ENCODE measurements at places on chromosomes 16 and 17.

DNA sequence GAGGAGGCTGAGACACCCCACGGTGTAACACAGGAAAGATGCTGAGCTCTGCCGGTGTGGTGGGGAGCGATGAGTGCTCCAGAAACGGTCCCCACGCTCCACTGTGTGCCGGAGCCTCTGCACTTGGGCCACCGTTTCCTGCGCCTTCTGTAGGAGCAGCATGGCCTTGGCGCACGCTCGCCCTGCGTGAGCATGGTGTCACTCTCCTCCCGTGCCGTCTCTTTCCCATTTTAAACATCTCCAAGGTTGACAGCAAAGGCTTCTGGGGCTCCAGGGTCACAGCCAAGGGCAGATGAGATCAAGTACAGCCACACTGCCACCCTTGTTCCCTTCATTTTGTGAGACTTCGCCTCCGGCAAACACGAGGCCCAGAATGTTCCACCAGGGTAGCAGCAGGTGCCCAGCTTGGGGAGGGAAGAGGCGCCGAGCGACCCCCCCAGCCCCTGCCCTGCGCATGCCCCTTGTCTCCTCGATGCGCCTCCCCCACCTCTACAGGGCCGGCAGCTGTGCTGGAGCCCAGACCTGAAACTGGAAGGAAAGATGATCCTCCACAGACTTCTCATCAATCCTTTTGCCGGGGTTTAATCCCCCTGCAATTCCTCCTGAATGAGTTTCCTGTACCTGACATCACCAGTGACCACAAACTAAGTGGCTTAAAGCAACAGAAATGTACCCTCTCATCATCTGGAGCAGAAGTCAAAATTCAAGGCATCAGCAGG is 19.9 kb upstream of the OSGIN1 start:
- DNase-seq: no peak

GRCh38 chr16:69017036-69017783 is 88.2 kb upstream of the HAS3 start:
- DNase-seq: no peak

DNA sequence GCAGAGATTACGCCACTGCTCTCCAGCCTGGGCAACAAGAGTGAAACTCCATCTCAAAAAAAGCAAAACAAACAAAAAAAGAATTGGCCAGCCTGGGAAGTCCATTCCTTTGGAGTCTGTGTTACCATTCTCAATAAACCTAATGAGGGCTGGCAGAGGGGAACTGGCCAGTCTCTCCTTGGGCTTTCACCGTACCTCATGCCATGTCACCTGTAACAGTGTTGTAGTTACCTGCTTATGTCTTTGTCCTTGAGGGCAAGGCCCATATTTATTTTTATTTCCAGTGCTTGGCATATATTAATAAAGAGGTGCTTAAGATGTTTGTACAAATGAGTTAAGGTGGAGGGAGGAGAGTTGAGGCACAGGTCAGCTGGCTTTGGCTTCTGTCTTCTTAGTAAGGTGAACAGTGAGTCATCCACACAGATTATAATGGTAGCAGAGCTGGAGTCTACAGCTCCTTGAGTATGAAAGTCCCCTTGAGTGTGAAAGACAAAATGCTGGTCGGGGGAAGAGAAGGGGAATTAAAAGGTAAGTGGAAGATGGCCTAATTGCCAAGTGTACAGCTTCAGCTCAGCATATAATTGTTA is 8.4 kb downstream of the C1QBP start:
- DNase-seq: no peak

DNA sequence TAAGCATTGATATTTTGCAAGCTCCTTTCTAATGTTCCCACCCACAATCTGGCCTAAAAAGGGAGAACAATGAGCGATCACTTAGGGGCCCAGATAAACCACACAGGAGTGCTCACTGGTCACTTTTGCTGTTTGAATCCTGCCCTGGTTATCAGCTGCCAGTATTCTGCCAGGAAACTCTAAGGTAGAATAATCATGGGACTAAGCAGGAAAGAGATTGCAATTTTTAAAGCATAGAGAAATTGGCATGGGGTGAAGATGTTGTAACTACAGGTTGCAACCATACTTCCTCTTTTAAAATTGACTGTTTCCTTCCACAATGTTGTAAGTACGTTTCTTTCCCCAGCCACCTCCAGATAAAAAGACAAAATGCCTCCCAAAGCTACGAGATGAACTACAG is 251.2 kb upstream of the CDH11 start:
- DNase-seq: no peak

DNA sequence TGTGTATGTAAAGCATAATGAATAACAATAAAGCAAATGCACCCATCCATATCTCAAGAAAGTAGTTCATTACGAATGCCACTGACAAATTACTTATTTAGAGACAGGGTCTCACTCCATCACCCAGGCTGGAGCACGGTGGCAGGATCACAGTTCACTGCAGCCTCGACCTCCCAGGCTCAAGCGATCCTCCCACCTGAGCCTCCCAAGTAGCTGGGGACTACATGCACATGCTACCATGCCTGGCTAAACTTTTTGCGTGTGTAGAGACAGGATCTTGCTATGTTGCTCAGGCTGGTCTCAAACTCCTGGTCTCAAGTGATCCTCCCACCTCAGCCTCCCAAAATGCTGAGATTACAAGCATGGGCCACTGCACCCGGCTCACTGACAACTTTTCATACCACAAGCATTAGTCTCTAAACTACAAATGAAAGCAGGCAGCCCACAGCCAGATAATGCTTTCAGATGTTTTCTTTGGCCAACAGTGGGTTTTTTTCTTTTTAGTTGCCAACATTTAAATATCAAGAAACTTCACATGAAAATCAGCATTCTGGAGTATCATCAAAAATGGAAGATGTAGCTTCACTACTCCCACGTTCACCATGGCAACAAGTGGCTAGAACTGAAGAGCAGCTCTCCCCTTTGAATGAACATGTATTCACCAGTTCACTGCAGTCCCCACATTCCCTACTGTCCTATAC is 7.7 kb downstream of the ARHGAP17 start:
- DNase-seq: no peak

DNA sequence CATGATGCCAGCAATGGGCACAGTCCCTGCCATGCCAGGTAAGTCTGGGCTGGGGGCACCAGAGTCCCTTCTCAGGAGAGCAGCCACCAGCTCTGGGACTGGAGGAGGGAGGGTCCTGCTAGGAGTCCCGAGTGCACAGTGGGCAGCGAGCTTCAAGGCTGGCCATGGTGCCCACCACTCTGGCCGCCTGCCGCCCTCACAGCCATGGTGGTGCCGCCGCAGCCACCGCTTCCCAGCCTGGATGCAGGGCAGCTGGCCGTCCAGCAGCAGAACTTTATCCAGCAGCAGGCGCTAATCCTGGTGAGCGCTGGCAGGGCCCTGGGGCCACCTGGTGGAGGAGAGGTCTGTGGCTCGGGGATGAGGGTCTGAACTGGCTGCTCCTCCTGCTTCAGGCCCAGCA is 17.9 kb upstream of the SMIM5 start:
- no peak for DNase-seq

DNA sequence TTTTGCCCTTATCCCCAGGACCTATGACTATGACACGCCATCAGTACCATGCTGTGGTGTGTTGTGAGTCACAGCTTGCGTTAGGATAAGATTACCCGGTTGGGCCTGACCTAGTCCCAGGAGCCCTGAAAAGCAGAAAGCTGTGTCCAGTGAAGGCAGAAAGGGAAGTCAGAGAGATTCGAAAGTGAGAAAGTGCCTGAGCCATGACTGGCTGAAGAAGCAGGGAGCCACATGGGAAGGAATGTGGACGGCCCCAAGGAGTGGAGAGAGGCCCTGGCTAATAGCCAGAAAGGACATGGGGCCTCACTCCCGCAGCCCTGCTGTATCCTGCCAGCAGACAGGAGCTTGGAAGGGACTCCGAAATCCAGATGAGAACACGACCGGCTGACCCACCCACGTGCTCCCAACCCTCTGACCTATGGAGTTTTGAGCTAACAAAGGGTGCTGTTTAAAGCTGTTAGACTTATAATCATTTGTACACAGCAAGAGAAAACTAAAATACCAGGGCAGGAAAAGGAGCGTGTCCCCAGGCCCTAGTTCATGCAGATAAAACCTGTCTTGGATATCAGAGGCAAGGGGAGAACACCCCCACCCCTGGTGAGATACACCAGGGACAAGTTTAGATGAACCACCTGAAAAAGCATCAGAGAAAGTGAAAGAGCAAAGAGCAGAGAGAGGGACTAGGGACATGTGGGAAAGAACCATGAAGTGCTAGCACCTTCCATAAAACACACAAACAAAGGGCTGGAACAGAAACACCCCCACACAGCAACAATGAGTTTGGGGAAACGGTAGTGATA is 115.3 kb downstream of the SLC39A11 start:
- DNase-seq: no peak

- DNase-seq: no peak
Observed at GRCh38 chr16:48029768-48030167, 126.0 kb downstream of the ABCC12 start.

GRCh38 chr17:35949401-35949800 is 5.9 kb upstream of the LYZL6 start:
- no peak for DNase-seq

GRCh38 chr17:73496232-73496631 is 148.0 kb downstream of the SDK2 start:
- no peak for DNase-seq

DNA sequence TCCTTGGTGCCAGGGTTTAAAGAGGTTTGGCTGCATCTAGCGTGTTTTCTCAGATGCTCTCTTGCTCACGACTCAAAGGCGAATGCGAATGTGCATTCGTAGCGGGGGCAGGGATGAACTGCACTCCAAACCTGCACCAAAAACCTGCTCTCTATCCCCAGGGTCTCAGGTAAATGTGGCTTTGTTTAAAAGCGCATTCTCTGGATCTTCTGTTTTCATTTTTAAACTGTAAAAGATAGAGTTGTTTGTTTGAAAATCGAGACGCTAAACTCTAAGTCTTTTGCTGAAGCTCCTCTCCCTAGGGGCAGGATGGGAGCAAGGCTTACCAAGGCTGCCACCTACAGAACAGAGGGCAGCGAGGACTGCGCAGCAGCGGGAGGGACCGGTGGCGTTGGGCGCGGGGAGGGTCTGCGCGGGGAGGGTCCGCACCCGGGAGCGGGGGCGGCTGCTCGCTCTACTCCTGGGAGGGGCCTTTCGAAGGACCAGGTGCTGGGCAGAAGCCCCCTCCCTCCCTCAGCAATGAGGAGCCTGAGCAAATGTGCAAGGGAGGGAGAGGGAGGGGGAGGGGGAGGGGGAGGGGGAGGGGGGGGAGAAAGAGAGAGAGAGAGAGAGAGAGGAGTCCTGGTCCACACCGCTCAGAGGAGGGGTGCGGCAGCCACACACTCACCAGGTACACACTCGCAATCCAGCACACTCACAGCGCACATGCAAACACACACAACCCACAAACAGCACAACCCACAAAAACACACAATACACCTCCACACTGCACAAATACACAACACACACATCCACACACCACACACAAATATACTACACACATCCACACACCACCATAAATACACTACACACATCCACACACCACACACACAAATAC is 142.8 kb downstream of the GRIN2A start:
- DNase-seq: no peak

DNA sequence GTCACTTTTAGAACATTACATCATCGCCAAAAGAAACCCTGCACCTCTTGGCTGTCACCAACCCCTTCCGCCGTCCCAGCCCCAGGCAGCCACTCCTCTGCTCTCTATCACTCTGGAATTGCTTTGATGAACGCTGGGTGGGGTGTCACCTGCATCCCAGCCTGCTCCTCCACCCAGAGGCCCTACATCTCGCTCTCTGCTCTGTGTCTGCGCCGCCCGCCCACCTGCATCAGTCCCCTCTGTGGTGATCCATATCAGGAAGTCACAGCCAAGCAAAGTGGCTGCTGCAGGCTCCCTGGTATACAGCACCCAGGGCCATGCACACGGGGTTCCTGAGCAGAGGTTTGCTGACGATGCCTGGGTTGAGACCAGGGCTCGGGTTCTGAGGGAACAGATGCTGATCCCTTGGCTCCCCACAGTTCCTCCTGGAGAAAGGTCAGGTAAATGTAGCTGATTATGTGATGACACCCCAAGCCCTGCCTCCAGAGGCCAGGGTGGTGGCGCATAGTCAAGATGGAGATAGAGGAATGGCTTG is 30.8 kb downstream of the MPRIP start:
- DNase-seq: no peak

- DNase-seq: no peak
Observed at GRCh38 chr16:15782573-15783365, 74.1 kb downstream of the MYH11 start.

- DNase-seq: no peak
Observed at GRCh38 chr16:2385190-2385836, 43.9 kb upstream of the CCNF start.

Measured in activated CD4-positive, alpha-beta T cell treated with anti-CD3 and anti-CD28 coated beads, Interleukin-2, amount 10 ng/mL, durations not matched to agents 7 days and 5 days (primary cell).